ENCODE measurements at places on chromosomes 2 and 18.

DNA sequence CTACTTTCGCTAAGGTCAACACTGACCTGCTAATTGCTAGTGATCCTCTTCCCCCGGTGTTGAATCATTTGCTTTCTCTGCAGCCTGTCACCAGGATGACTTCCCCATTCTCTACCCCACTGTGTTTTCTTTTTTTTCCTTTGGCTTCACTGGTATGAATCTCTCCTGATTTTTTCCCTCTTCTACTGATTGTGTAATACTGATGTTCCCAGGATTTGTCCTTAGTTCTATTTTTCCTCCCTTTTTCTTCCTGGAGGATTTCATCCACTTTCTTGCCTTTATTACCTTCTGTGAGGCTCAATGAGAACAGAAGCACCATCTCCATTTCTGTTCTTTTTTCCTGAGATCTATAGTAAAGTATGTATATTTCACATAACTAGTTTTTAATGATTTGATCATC, 14.1 kb upstream of the MSH2 start:
- no peak for DNase-seq

DNA sequence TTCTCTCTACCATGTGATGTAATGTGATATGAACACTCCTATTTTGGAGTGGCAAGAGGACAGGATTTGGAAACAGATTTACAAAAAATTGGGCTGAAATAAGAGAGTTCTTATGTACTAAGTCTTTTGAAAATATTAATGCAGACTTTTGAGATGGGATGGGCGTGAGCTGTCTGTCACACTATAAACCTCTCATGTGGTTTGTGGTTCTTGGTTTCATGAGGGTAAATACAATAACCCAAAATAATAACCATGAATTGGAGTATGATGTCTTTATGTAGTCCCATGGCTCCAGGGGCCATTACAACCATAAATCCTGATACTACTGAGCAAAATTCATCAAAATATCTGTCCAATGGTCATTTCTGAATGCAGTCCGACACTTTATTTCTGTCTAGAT, 668.0 kb downstream of the MBD2 start:
- no peak for DNase-seq

GRCh38 chr2:40556293-40556692, 104.4 kb upstream of the SLC8A1 start:
- no peak for DNase-seq

DNA sequence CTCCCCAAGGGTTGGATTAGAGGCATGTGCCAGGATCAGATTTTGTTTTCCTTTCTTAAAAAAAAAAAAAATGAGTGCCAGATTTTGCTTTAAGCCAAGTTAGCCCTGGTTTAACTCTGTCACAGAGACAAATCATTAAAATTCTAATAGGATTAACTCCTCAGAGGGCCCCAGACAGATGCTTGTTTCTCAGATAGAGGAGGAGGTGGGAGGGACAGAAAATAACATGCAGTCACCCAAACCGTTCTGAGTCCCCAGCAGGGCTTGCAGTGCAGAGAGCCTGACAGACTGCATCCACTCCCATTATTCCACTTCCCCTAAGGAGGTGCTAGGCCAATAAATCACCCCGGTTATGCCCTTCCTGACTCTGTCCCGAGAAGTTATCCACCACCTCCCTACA, 6.3 kb upstream of the PROKR1 start:
- DNase-seq: no peak

- DNase-seq: no peak
Observed at GRCh38 chr2:8090748-8091700, 590.8 kb upstream of the ID2 start.

- no peak for DNase-seq
Observed at GRCh38 chr2:200944467-200945394, 18.7 kb downstream of the ORC2 start.

GRCh38 chr18:60350941-60351340, 21.6 kb downstream of the MC4R start:
- DNase-seq: no peak

DNA sequence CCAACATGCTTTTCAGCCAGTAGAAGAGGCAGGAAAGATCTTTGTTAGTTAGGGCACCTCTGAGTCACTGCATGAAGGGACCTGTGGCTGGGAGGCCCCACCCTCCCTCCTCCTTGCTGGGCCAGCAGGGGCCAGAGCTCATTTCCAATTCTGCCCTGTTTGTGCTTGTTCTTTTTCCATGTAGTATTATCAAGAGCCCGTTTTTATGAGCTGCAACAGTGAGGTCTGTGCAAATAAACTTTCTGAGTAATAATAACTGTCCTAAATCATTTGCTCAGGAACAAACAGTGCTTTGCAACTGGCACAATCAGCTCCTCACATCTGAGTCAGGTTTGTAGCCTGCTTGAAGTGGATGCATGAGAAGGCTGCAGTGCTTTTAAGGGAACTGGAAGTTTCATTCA, 128.0 kb downstream of the ARL4C start:
- peak; percentile 78 for DNase-seq

GRCh38 chr2:28160986-28161425, 231.7 kb upstream of the FOSL2 start:
- DNase-seq: no peak

- DNase-seq: no peak
Observed at GRCh38 chr2:18763338-18763737, 174.0 kb upstream of the NT5C1B start.

DNA sequence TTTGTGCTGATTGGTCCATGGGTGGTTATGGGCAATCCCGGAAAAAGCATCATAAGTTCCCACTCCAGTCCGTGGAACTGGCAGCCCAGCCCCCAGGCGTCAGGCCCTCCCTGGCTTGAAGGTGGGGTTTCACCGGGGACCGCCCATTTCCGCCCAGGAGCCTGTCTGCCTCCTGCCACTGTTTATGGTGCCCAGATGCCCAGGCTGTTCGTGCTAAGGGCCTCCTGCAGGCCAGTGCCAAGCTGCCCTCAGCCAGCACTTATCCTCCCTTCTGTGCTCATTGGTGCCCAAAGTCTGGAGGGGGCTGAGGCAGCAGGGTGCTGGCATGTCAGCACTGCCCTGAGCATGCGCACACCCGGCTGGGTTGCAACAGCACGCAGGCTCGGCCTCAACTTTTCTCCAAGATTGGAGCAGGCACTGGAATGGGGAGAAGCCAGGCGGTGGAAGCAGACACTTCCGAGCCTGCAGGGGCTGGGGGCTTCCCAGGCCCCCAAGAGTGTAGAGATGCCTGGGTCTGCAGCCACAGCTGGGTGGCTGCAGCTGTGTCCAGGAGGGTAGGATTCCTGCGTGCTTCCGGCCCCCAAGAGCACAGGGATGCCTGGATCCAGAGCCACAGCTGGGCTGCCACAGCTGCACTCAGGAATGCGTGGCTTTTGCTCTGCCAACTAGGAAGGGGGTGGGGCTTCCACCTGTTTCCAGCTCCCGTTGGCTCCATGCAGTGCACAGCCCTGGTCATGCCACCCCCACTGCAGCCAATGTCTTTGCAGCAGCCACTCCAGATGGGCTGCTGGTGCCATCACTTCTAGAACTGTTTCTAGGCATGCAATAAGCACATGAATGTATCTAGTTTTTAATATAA, 74.0 kb downstream of the AGPS start:
- no peak for DNase-seq

GRCh38 chr18:55349685-55350084, 238.3 kb downstream of the TCF4 start:
- DNase-seq: no peak

GRCh38 chr18:55510809-55511208, 77.2 kb downstream of the TCF4 start:
- DNase-seq: no peak

DNA sequence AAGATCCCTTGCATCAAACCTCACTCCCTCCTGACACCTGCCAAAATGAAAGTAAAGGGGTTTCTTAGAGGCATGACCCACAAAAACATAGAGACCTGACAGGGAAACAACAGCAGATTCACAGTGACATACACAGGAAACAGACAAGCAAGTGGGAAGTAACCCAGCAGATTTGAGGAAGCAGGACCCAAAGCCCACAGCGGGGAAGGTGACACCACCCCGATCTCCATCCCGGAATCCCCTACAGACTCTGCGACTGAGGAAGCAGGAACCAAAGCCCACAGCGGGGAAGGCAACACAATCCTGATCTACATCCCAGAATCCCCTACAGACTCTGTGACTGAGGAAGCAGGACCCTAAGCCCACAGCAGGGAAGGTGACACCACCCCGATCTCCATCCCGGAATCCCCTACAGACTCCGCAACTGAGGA, 21.6 kb downstream of the CIB4 start:
- DNase-seq: no peak

- DNase-seq: no peak
Observed at GRCh38 chr2:173690349-173690748, 274.8 kb downstream of the SP3 start.

- DNase-seq: no peak
Observed at GRCh38 chr18:24052053-24052452, 37.5 kb downstream of the TTC39C start.

DNA sequence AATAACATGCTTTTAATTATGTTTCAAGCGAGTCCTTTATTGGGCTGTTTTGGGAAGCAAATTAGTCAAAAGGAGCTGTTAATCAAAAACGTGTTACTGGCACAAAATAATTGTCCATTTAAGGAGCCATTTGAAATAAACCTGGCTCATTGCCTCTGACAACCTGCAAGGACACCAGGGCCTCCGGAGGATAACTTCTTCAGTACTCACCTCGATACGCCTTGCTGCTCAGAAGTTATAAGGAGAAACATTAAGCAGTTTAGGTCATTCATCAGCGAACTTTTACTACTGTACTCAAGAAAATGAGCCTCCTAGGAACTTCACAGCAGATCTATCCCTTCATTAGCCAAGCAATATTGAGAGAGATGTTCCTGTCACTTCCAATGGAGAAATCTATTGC, 1579.2 kb upstream of the ACVR2A start:
- no peak for DNase-seq

GRCh38 chr18:63591725-63592124, 4.6 kb downstream of the SERPINB13 start:
- no peak for DNase-seq

GRCh38 chr18:21051620-21052019, 60.0 kb downstream of the ROCK1 start:
- DNase-seq: no peak

GRCh38 chr2:207871911-207872310, 102.2 kb upstream of the FZD5 start:
- DNase-seq: no peak

GRCh38 chr18:11960743-11961380, 20.4 kb upstream of the IMPA2 start:
- no peak for DNase-seq

DNA sequence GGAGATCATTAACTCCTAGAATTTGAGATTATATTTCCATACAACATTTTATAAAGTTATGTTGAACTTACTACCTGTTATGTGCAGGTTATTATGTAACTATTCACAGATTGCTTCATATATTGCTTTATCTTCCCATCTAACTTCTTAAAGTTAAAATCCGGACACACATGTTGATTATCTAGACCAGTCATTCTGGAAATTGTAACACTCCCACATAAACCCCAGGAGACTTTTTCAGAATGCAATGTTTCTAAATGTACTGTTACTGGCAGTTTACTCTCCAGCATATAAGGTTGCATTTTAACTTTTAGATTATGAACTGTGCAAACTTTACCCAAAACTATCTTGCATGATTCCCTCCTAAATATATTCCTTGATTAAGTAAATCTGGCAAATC, 70.5 kb upstream of the FAM117B start:
- DNase-seq: no peak

DNA sequence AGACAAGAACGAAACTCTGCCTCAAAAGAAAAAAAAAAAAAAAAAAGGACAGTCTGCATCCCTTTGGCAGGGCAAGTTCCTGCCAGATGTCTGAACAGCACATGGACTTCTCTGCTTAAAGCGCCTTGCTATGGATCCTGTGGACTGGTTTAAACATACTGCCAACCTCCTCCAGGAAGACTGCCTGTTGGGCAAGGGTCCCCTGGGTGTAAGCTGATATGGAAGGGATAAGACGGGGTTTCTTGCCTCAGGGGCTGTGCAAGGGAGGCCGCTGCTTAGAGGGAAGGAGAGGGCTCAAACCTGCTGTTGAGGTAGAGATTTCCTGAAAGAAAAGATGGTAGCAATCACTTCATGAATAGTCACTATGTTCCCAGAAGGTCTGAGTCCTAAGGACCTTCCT, 22.2 kb downstream of the SKA1 start:
- no peak for DNase-seq

DNA sequence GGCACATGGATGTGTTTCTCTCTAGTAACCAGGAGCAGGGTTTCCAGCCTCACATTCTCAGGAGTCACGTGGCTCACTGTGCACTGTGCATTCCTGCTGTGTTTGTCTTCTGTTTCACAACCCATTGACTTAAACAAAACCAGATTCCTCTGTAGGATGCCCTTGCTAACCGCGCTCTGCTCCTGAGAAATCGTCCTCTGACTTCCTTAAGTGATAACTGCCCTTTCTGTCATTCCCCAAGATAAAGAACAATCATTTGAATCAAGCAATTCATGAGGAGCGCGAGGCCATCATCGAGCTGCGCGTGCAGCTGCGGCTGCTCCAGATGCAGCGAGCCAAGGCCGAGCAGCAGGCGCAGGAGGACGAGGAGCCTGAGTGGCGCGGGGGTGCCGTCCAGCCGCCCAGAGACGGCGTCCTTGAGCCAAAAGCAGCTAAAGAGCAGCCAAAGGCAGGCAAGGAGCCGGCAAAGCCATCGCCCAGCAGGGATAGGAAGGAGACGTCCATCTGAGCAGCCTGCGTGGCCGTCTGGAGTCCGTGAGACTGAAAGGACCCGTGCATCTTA, 60.2 kb downstream of the RALBP1 start:
- DNase-seq: no peak

- no peak for DNase-seq
Observed at GRCh38 chr18:56186319-56186718, 452.1 kb downstream of the TXNL1 start.

GRCh38 chr2:54642677-54643430, 80.6 kb upstream of the EML6 start:
- DNase-seq: peak; percentile 7

GRCh38 chr2:159445307-159445706, 158.8 kb upstream of the WDSUB1 start:
- no peak for DNase-seq

GRCh38 chr2:216064014-216064630, 17.5 kb downstream of the PECR start:
- DNase-seq: no peak

Data from NCI-H2081 (cell line).